Glutamatergic neuron (in vitro differentiated cells): ENCODE measurements at places on chromosomes 4 and X. TPM values are rescaled to one million over a fixed set of nuclear protein-coding genes. Genes with fewer than 3 reads are reported as not detected.

DNA sequence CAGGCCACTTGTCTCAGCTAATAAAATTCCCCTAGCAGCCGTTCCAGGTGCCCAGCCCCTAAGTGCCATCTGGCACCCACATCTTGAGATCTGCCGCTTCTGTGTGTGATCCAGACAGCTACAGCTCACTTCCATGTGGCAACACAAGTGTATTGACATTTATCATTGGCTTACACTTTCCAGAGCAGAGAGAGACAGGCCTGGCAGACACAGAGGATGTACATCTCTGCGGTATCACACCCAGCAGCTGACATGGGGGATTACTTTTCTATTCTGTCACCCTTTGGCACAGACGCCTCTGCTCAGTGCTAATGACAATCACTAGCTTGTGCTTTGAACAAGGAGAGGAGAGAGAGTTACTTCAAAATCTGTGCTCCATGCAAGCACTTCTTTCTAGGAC, 195.9 kb downstream of the KDR start:
- H3K27me3 ChIP-seq = no peaks in the 10 kb centered on the region
- no peak overlapping the region for H3K4me3 ChIP-seq
- H3K4me1 ChIP-seq = peaks cover 10% of the 10 kb centered on the region
- DNase-seq = peak; percentile 18
- H3K36me3 ChIP-seq = peaks cover 11% of the 10 kb centered on the region

GRCh38 chr4:123825596-123826291, 429.1 kb downstream of the SPRY1 start:
- H3K36me3 ChIP-seq = no peaks in the 10 kb centered on the region
- no peak overlapping the region for H3K4me3 ChIP-seq
- no peak overlapping the region for H3K27ac ChIP-seq
- no peaks in the 10 kb centered on the region for H3K27me3 ChIP-seq

DNA sequence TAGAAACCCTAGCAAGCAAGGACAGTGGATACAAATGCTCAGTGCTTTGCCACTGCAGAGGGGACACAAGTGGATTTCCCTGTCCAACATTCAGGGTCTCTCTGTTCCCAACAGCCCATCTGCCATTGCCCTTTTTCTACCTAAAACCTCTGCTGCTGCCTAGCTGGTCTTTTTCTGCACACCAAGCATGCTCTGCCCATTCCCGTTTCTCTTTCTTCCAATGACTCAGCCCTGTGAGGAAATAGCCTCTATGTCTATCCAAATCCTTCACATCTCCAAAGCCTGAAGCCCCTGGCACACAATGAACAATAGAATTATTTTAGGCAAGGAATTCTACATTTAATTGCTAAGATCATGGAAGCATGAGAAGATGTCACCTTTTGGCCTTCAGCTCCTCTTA, 5.7 kb upstream of the AMELX start:
- H3K27ac ChIP-seq = no peak overlapping the region
- H3K27me3 ChIP-seq = peaks cover 2% of the 10 kb centered on the region
- no peak for DNase-seq
- H3K4me3 ChIP-seq = no peak overlapping the region

GRCh38 chr4:139845453-139846093, 180.0 kb downstream of the MGST2 start:
- peaks cover 69% of the 10 kb centered on the region for H3K4me1 ChIP-seq
- H3K27ac ChIP-seq = peak overlapping the region; percentile 59
- DNase-seq = no peak

- peaks cover 5% of the 10 kb centered on the region for H3K27me3 ChIP-seq
- DNase-seq = no peak
- H3K4me3 ChIP-seq = no peak overlapping the region
- no peaks in the 10 kb centered on the region for H3K4me1 ChIP-seq
- no peak overlapping the region for H3K27ac ChIP-seq
These were observed 123.5 kb upstream of the WDR1 start for GRCh38 chr4:10239982-10240654.

DNA sequence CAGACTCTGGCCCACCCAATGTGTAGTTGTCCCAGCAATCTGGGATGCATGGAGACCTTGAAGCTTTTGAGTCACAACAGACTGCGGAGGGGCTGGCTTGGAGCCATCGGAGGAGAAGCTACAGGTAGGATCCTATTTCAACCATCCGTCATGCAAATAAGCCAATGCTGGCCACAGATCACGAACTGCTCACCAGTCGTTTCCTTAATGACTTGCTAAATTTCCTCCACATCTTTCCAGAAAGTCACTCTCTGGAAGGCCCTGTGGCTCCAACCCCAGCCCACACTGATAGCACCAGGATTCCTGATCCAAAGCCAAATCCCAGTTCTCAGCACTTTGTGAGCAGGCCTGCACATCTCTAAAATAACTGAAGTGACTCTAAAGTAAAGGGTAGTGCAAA, 321.3 kb downstream of the RAB28 start:
- no peak for DNase-seq
- no peaks in the 10 kb centered on the region for H3K36me3 ChIP-seq
- no peaks in the 10 kb centered on the region for H3K4me1 ChIP-seq
- no peak overlapping the region for H3K4me3 ChIP-seq
- no peak overlapping the region for H3K27ac ChIP-seq
- H3K27me3 ChIP-seq = no peaks in the 10 kb centered on the region

- no peak overlapping the region for H3K27ac ChIP-seq
- no peak for DNase-seq
- H3K4me3 ChIP-seq = no peak overlapping the region
- no peaks in the 10 kb centered on the region for H3K36me3 ChIP-seq
- no peaks in the 10 kb centered on the region for H3K4me1 ChIP-seq
- no peaks in the 10 kb centered on the region for H3K27me3 ChIP-seq
These were observed 11.1 kb downstream of the USP26 start for GRCh38 chrX:133085785-133086184.

DNA sequence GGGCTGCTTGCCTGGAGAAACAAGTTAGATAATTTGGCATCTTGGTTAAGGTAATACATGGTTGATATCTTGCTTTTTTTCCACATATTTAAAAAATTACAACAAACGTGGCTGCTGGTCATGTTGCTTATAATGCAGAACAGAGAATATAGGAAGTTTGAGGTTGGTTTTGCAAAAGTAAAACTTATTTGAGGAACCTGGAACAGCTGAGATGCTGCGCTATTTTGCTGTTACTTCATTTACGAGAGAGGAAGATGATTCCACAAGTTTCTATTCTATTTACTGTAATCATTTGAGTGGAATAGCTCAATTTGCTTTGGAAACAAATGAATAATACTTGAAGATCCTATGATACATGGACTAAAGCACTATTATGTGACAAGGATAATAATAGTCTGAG, 118.9 kb downstream of the TMA16 start:
- no peak for DNase-seq
- H3K4me3 ChIP-seq = no peak overlapping the region
- H3K36me3 ChIP-seq = no peaks in the 10 kb centered on the region
- peaks cover 2% of the 10 kb centered on the region for H3K4me1 ChIP-seq

DNA sequence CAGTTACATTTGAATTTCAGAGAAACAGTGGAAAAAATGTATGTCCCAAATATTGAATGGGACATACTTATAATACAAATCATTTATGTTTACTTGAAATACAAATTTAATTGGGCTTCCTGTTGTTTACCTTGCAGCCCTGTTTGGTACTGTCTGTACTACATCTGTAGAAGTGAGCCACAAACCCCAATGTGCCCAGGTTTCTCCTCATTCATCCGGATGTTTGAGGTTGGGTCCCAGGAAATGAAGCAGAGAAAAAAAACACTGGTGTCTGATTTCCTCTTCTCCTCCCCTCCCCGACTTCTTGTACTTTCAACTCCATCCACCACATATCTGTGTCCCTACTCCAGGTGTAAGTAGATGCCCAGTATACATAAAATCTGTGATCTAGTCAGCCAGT, 27.1 kb upstream of the SCRG1 start:
- no peaks in the 10 kb centered on the region for H3K36me3 ChIP-seq
- no peak for DNase-seq
- H3K27me3 ChIP-seq = no peaks in the 10 kb centered on the region
- no peak overlapping the region for H3K4me3 ChIP-seq
- H3K4me1 ChIP-seq = no peaks in the 10 kb centered on the region

- no peak overlapping the region for H3K4me3 ChIP-seq
- no peaks in the 10 kb centered on the region for H3K36me3 ChIP-seq
- peaks cover 2% of the 10 kb centered on the region for H3K27me3 ChIP-seq
- peak overlapping the region; percentile 44 for H3K27ac ChIP-seq
- DNase-seq = no peak
- H3K4me1 ChIP-seq = peaks cover 16% of the 10 kb centered on the region
These were observed 29.4 kb downstream of the TMA16 start for GRCh38 chr4:163523791-163524365.

- H3K4me3 ChIP-seq = no peak overlapping the region
- no peak for DNase-seq
- no peak overlapping the region for H3K27ac ChIP-seq
- H3K36me3 ChIP-seq = no peaks in the 10 kb centered on the region
- peaks cover 25% of the 10 kb centered on the region for H3K4me1 ChIP-seq
- peaks cover 2% of the 10 kb centered on the region for H3K27me3 ChIP-seq
These were observed 5.2 kb downstream of the LDB2 start for GRCh38 chr4:16893141-16893651.

- no peak overlapping the region for H3K27ac ChIP-seq
- peaks cover 10% of the 10 kb centered on the region for H3K4me1 ChIP-seq
- H3K36me3 ChIP-seq = no peaks in the 10 kb centered on the region
- H3K4me3 ChIP-seq = no peak overlapping the region
These were observed 106.5 kb downstream of the ATP11C start for GRCh38 chrX:139826065-139827044.

DNA sequence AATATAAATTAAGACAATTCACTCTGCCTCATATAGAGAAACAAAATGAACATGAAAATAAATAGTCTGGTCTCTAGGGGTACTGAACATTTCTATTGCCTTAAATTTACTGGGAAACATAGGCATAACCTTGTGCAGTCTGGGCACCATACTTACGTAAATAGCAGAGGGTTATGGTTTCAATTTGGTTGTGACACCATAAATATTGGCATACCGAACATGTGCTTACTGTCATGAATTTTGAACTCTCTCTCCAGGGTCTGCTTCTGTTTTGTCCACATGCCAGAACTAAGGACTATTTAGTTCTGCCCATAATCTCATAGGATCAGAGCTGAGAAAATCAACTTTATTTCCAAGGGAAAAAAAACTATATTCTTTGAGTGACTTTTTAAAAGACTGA, 17.6 kb downstream of the PDGFC start:
- no peaks in the 10 kb centered on the region for H3K36me3 ChIP-seq
- H3K4me3 ChIP-seq = no peak overlapping the region
- no peak overlapping the region for H3K27ac ChIP-seq
- peaks cover 4% of the 10 kb centered on the region for H3K4me1 ChIP-seq
- DNase-seq = no peak
- no peaks in the 10 kb centered on the region for H3K27me3 ChIP-seq

GRCh38 chr4:13527192-13527980, 16.9 kb downstream of the NKX3-2 start:
- H3K27me3 ChIP-seq = peaks cover 51% of the 10 kb centered on the region
- no peak overlapping the region for H3K27ac ChIP-seq
- no peak overlapping the region for H3K4me3 ChIP-seq
- H3K4me1 ChIP-seq = no peaks in the 10 kb centered on the region
- DNase-seq = no peak

GRCh38 chrX:136519069-136519468, 12.9 kb upstream of the VGLL1 start:
- H3K4me1 ChIP-seq = no peaks in the 10 kb centered on the region
- no peaks in the 10 kb centered on the region for H3K27me3 ChIP-seq
- H3K27ac ChIP-seq = no peak overlapping the region
- no peaks in the 10 kb centered on the region for H3K36me3 ChIP-seq
- no peak for DNase-seq

GRCh38 chr4:20422398-20422797, 170.7 kb downstream of the SLIT2 start:
- H3K4me1 ChIP-seq = peaks cover 2% of the 10 kb centered on the region
- no peaks in the 10 kb centered on the region for H3K27me3 ChIP-seq
- peak; percentile 57 for DNase-seq
- H3K27ac ChIP-seq = no peak overlapping the region

- H3K27me3 ChIP-seq = no peaks in the 10 kb centered on the region
- no peak overlapping the region for H3K27ac ChIP-seq
These were observed 563.1 kb upstream of the INTU start for GRCh38 chr4:127069675-127070074.

DNA sequence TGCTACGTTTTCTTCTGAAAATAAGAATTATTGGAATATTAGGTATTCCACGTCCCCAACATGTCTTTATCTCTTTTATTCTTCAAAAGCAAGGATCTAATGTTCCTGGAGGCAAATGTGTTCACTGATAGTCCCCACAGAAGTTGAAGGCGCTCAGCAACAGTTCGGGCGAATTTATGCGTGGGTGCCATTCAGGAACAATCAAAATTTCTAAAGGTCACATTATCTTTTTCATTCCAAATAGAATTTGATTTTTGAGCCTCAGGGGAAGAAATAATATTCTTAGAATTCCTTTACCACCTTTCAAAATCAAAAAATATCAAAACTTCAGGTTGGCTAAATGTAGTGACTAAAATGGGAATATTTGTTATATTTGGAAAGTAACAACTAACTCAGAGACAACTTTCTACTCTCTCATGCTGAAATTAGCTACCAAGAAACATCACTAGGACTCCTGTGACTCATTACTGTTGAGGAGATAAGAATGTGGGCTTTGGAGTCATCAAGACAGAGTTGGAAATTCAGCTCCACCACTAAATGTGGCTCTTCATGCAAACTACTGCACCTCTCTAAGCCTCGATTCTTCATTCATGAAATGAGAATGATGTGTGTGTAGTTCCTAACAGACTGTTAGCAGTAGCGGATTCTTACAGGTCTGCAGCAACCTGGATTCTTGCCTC, 72.3 kb upstream of the KIT start:
- no peak overlapping the region for H3K4me3 ChIP-seq
- no peak overlapping the region for H3K27ac ChIP-seq
- H3K36me3 ChIP-seq = no peaks in the 10 kb centered on the region
- no peaks in the 10 kb centered on the region for H3K4me1 ChIP-seq
- no peak for DNase-seq

MAGED2 gene
- total RNA-seq = 308 TPM

HPGDS gene
- total RNA-seq = not detected

LINC00632 gene
- total RNA-seq = 89.8 TPM

AWAT2 gene
- not detected for total RNA-seq

P2RY4 gene
- 0.27 TPM for total RNA-seq

CCDC158 gene
- not detected for total RNA-seq

CTPS2 gene
- 29.0 TPM for total RNA-seq

VCX2 gene
- total RNA-seq = not detected

EVC gene
- 6.7 TPM for total RNA-seq

CLOCK gene
- 7.6 TPM for total RNA-seq
